ENCODE measurements at places on chromosomes 7 and 10.
A peak's percentile ranks its signal among the peaks of the same experiment; 100 is the strongest.

- DNase-seq, result no peak
Observed at GRCh38 chr10:1638889-1639419, 98.4 kb downstream of the ADARB2 start.

DNA sequence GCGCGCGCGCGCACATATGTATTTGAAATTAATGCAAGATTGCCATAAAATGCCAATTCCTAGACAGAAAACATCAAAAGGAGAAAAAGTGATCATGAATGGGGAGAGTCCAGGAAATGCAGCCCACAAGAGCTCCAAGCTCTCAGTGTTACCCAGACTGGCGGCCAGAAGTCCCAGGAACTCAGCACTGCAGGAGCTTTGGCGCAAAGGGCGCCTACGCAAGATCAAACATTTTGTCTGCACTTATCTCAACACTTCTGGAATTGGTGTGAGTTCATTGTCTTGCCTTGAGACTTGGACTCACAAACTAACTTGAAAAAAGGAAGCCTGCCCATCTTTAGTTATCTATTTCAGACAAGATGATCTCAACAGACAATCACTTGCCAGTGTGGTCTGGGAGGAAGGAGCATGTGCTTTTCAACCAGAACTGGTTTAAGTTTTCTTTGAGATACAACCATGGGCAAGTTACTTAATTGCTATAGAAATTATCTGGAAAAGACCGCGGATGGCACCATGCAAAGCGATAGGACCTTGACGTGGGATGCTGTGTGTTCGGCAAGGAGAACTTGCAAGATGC lies 77.2 kb downstream of the KIAA1549 start:
- no peak for DNase-seq

- no peak for DNase-seq
Observed at GRCh38 chr10:60611291-60611747, 167.0 kb upstream of the CDK1 start.

- no peak for DNase-seq
Observed at GRCh38 chr7:86773309-86773708, 129.6 kb downstream of the GRM3 start.

GRCh38 chr10:100014071-100014762 lies 4.5 kb upstream of the DNMBP start:
- DNase-seq, result no peak

GRCh38 chr10:55065185-55065584 lies 264.2 kb upstream of the PCDH15 start:
- no peak for DNase-seq

- DNase-seq, result no peak
Observed at GRCh38 chr10:90308223-90308622, 549.6 kb downstream of the HTR7 start.

GRCh38 chr10:86684331-86685097 lies 16.2 kb downstream of the LDB3 start:
- no peak for DNase-seq

DNA sequence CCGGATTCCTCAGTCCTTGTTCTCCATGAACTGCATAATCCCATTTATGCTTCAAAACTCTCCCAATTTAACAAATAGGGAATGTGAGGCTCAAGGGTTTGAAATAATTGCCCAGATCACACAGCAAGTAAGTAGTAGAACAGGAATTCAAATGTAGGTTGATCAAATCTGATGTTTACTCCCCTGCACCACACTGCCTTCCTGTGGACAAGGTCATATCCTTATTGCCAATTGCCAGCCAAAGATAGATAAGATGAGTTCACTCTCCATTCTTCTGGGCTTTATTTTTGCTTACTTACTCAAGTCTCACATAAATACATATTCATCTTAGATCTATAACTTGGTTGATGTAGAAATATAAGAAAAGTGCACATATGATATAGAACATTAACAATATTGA lies 435.2 kb upstream of the ETV1 start:
- no peak for DNase-seq

GRCh38 chr10:79331709-79332108 lies 15.6 kb upstream of the PPIF start:
- DNase-seq, result peak; percentile 41

- DNase-seq, result no peak
Observed at GRCh38 chr7:90764848-90765570, 168.9 kb downstream of the CDK14 start.

- no peak for DNase-seq
Observed at GRCh38 chr7:75884476-75884875, 5.6 kb downstream of the RHBDD2 start.

GRCh38 chr10:48614481-48615390 lies 9.9 kb upstream of the ARHGAP22 start:
- DNase-seq, result no peak

- DNase-seq, result no peak
Observed at GRCh38 chr7:151566897-151567320, 47.2 kb upstream of the RHEB start.

DNA sequence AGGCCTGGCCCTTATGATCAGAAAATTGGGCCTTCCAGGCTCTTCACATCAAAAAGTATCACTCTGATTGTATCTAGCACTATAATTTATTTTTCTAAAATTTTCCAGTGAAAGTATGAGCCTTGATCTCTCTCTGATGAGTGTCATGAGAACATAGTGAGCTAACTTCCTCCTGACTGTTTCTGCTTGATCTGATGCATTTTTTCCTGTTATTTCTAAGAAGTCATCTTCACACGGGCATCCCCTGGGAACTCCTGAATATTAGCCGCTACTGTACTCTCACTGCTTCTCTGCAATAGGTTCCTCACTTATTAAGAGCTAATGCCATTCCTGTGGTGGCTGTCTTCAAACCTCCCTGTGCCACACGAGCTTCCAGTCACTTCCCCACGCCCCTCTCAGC lies 63.1 kb upstream of the ZPBP start:
- DNase-seq, result no peak

DNA sequence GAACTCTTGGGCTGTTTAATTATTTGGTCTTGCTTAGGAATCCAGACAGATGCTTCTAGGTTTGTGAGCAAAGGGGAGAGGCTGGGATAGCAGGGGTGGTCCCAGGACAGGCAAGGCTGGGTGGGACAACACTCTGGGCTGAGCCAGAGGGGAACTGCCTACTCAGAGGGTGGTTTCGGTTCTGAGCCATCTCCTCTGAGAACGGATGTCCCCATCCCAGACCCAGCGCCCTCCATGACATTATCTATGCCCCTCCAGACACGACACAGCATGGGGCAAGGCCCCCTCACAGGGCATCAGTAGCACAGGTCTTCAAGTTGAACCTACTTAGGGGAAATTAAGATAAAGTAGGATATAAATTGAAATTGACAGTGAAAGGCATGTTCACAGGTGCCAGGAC lies 7.1 kb downstream of the ASB10 start:
- DNase-seq, result no peak

DNA sequence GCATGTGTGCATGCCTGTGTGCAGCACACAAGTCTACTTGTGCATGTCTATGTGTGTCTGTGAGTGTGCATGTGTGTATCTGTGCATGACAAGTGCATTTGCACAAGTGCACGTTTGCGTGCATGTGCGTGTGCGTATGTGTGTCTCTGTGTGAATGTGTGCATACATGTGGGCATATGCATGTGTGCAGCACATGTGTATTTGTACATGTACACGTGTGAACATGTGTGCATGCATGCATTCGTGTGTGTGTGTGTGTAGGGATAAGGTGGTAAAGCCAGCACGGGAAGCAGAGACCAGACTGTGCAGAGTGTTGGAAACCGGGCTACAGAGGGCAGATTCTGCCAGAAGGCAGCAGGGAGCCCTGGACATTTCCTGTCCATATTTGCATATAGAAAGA lies 35.9 kb upstream of the GNA12 start:
- DNase-seq, result no peak

DNA sequence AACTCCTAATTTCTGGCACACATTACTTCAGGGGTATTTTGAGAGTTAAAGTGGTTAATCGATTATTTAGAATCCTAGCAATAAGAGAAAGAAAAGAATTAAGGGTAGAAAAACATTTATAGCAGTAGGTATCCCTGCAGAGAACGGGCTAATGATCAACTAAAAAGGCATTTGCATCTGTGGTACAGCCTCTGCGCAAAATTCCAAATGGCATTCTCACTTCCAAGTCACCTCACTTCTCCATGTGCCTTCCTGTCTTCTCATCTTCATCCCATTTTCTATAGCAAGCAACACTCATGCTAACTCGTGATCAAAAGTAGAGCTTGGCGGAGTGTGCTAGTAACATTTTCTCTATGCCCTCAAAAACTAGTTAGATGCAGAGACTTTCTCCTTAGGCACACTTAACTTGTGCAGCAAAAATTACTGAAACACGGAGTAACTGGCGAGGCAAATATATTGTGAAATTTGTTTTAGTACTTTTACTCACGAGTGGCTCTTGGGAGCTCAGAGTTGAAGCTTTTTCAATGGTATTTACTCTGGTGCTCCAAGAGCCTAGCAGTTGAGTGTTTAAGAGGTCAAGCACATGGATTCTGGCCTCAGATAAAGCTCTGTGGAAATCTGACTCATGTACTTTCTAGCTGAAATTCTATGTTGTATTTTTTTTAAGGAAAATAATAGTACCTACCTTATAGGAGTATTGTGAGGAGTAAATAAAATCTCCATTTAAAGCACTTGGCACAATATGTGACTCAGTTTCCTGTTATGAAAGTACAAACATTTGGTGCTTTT lies 65.1 kb downstream of the MET start:
- DNase-seq, result no peak

- DNase-seq, result no peak
Observed at GRCh38 chr7:157292770-157293412, 43.9 kb upstream of the DNAJB6 start.

GRCh38 chr7:90402785-90403173 lies 482 bp upstream of the CLDN12 start:
- no peak for DNase-seq

DNA sequence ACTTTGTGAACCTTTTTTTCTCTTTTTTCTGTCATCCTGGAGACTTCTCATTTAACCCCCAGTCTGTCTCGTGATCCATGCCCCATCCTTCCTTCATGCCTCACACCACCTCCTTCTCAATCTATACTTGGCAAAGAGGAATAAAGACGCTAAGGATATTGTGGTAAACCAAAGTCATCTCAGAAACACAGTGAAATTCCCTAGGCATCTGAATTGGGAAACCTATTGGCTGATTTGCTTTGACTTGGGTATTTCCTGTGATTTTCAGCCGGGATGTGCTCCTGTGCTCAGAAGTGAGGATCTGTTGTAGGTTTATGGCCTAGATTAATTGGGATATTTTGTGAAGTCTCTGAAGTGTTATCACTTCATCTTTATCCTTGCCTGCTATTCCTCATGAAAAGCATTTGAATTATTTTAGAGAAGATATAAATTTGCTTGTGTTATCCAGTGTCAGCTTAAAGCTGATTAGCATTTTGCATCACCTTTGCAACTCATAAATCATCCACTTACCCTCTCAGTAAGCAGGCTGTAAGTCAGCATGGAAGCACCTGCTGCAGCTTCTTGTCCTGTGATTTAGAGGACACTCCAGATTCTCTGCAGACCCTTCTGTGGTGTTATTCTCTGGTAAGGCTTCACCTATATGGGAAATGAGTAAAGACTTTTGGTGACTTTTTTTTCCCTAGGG lies 138.0 kb downstream of the AUTS2 start:
- no peak for DNase-seq

DNA sequence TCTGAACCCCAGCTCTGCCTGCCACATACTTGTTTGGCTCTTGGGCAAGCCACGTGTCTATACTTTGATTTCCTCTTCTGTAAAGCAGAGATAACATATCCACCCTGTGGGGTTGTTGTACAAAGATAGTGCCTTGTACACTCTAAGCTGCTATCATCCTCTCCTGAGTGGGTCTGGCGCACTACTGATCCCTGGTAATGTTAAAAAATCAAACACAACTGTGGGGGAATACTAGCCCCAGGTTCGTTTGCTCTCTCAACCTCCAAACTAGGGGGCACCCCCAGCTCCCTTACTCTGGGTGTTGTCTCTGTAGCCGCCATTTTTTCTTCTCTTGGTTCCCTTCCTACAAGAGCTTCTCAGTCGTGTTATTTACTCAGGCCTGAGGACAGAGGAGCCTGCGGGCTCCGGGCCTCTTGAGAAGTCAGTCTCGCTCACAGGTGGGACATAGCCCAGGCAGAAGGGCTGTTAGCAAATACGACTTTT lies 1.0 kb downstream of the POLM start:
- DNase-seq, result no peak

DNA sequence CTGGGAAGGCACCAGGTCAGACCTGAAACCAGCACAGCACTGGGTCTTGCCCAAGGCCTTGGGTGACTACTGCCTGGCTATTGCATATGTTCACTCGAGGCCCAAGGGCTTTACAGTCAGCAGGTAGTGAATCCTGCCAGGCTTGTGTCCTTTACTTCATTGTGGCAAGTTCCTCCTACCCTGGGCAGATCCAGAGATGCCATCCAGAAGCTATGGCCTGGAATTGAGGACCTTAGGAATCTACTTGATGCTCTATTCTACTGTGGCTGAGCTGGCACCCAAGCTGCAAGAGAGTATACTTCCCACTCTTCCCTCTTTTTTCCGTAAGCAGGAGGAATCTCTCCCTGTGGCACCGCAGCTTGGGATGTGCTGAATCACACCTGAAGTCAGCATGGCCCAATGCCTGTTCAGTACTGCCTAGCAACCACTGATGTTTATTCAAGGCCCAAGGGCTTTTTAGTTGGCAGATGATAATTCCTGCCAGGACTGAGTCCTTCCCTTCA lies 246.7 kb upstream of the CTBP2 start:
- no peak for DNase-seq

- no peak for DNase-seq
Observed at GRCh38 chr10:13168781-13169180, 7.4 kb downstream of the MCM10 start.

GRCh38 chr10:60114765-60115586 lies 208.6 kb upstream of the CCDC6 start:
- no peak for DNase-seq

GRCh38 chr10:113199459-113199858 lies 249.4 kb downstream of the TCF7L2 start:
- no peak for DNase-seq

DNA sequence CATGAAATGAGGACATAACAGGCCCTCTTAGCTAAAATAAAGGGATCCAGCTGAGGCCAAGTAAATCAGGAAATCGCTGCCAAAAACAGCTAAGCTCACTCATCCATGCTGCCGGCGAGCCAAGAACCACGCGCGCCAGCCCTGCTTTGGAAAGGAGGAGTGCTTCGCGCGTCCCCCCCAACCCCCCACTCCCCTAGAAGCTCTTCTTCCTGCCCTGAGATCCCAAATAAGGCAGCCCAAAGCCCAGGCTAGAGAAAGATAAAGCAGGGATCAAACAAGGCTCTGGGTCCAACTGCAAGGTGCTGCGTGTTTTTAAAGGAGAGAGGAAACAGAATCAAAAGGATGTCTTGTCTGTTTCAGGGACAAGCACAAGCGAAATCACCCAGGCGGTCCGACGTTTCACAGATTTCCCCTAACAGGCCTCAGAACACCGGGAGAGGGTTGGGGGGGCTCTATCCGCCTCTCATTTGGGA lies 168.3 kb upstream of the AUTS2 start:
- no peak for DNase-seq
